ENCODE measurements at places on chromosomes 2 and 18.

GRCh38 chr18:56988022-56988421, 158.9 kb upstream of the BOD1L2 start:
- DNase-seq, result no peak

DNA sequence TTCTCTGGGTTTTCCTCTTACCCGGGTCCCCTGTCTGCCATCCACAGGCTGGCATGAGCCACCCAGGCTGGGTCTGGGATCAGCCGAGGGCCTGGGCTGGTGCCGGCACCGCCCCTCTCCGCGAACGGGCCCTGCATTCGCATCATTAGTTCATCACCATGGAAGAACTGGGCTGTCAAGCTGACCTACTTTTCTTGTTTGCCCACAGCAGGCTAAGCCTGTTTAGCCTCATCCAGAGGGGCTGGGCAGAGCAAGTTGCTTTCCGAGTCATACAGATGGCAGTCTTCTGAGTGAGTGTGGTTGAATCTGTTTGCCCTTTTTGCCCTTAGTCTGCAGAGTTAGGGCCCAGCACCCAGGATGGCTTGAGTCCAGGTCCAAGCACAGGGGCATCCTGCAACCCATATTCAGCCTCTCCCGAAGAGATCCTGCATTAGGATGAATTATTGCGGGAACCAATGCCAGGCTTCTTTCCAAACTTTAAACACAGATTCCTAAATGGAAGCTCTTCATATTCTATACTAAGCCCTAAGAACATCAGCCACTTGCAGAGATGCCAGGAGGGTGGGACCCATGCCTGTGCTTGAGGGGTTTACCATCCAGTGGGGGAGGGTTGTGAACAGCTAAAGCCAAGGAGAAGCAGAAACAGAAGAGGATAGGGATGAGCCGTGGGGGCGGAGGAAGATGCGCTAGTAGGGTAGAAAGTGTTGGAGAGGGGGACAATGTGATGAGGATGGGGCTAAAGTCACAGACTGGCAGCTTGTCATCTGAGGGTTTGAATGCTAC, 68.0 kb downstream of the NPAS2 start:
- no peak for DNase-seq

DNA sequence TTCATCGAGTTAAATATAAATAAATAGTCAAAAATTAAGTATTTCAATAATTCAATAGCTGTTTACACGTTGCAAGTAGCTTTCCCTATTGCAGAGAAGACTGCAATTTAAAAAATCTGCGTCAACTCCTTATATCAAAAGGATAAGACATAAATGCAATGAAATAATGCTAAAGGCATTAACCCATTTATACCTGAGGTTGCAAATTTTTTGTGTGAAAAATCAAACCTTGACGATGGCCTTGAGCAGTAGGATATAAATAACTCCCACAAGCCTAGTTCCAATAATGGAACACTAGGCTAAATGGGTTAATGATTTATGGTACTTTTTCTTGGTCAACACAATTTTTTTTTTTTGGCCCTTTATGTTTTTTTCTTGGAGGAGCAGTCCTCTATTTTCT, 76.4 kb upstream of the CDKL4 start:
- no peak for DNase-seq

- no peak for DNase-seq
Measured at GRCh38 chr2:71850306-71850801, 297.3 kb downstream of the CYP26B1 start.

- peak; percentile 49 for DNase-seq
Measured at GRCh38 chr2:42224422-42225067, 55.4 kb downstream of the EML4 start.

- peak; percentile 15 for DNase-seq
Measured at GRCh38 chr2:23492921-23493320, 107.9 kb downstream of the KLHL29 start.

- DNase-seq, result no peak
Measured at GRCh38 chr2:218216336-218216673, 684 bp upstream of the ARPC2 start.

GRCh38 chr2:109712746-109713145, 81.4 kb upstream of the RGPD5 start:
- DNase-seq, result no peak

DNA sequence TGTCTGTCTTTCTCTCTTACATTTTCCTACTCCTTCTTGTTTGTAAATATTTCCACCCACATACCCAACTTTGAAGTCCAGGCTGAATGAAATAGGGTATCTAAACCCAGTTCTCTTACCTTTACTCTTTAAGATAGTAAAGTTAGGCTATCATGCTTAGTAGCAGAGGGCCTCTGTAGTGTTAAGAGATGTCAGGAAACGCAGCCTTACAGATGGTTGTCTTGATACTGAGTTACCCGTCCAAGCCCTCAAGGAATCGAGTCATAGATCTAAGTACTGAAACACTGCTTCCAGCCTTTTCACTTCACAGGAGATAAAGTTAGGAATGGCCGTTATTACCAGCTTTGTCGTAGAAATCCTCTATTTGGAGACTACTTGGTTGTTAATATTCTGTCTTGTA, 24.3 kb downstream of the MRPS9 start:
- DNase-seq, result no peak

DNA sequence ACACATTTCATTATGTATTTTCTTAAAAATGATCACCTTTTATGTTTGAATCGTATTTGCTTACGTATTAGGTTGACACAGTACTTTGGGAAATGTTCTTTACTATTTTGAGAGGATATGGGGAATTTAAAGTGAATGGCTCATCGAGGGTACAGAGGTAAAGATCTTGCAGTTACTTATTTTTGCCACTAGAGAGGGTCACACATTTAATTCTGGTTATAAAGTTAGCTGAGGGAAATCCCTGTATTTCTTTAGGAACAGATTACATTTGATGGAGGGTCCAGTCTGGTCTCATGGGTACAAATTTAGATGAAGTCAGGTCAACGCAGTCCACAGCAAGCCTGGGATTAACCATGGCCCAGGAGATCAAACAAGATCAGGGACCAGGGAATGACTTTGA, 24.5 kb downstream of the DYNC2LI1 start:
- DNase-seq, result peak; percentile 5

DNA sequence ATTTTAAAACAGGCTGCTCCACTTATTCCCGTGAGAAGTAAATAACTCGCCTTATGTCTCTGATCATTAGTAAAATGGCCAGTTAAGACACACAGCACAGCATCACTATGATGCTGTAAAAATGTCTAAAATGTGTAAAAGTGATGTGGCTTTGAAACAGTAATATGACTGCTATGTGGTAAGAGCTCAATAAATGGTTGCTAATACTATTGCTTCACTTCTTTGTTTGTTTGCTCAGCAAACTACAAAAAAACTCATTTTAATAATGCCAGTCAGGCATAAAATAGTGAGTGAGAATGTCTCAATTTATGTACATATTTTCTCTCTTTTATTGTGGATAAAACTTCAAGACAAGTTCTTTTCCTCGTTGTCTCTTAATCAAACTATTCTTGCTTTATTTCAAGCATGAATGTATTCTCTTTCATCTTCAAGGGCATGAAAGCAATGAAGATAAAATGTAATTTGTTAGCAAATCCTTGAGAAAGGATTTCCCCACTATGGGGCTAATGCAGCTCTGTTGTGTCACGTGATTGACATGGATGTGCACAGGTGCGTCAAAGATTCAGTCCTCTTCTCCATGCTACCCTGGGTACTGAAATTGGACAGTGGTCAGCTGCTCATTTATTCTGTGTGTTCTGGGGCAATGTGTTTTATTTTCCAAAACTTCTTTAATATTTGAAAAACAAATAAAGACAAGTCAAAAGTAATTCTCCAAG, 387.2 kb downstream of the TRIB2 start:
- DNase-seq, result no peak

- DNase-seq, result no peak
Measured at GRCh38 chr2:110832740-110833139, 100.4 kb downstream of the ACOXL start.

GRCh38 chr2:59752512-59752911, 800.9 kb downstream of the BCL11A start:
- no peak for DNase-seq

DNA sequence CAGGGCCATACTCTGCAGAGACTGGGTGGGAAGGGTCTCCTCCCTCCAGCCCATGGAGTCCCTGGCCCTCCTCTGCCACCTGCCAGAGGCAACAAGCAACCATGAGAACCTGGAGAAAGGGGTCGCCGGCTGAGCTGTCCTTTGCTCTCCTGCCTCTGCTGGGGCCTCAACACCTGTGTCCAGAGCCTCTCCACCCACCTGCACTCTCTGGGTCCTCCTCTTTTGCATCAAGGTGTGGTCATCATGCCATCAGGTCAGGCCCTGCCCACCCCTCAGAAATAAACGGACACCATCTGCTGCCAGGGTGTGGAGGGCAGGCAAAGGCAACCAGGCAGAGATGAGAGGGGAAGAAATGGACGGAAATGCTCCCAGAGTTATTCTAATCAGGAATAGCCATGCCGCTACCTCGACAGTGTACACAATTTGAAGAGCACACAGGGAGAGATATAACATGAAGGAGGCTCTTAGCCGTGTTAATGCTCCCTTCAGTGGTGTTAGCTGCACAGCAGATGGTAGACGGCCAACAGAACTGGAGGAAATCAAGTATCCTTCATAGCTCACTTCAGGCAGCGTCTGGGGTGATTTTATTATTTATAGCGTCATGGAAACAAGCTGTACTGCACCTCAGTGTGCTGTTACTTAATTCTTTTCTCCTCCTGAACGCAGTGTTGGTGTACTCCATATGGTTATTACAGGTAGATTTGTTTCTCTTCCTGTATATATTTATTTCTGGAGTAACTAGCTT, 247.9 kb downstream of the TSN start:
- no peak for DNase-seq

- DNase-seq, result no peak
Measured at GRCh38 chr2:213726101-213726500, 441.8 kb downstream of the SPAG16 start.

GRCh38 chr2:230723363-230723762, 10.7 kb downstream of the CAB39 start:
- peak; percentile 53 for DNase-seq

- peak; percentile 3 for DNase-seq
Measured at GRCh38 chr18:36212301-36213171, 25.2 kb downstream of the MOCOS start.

DNA sequence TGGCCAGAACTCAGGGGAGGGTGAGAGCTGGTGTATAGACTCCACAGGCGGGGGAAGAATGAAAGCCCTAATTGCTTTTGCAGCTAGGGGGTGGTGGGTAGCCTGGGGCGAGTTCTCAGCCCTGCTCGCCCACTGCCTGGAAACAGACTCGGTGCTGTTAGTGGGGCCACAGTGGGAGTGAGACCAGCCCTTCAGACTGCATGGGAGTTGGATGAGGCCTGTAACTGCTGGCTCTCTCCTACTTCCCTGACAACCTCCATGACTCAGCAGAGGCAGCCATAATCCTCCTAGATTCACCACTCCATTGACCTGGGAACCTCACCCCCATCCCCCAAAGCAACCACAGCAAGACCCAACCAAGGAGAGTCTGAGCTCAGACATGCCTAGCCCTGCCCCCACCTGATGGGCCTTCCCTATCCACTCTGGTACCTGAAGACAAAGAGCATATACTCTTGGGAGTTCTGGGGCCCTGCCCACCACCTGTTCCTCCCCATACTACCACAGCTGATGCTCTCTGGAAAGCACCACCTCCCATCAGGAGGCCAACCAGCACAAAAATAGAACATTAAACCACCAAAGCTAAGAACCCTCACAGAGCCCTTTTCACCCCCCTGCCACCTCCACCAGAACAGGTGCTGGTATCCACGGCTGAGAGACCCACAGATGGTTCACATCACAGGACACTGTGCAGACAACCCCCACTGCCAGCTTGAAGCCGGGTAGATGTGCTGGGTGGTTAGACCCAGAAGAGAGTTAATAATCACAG, 226.3 kb downstream of the EIPR1 start:
- DNase-seq, result no peak

DNA sequence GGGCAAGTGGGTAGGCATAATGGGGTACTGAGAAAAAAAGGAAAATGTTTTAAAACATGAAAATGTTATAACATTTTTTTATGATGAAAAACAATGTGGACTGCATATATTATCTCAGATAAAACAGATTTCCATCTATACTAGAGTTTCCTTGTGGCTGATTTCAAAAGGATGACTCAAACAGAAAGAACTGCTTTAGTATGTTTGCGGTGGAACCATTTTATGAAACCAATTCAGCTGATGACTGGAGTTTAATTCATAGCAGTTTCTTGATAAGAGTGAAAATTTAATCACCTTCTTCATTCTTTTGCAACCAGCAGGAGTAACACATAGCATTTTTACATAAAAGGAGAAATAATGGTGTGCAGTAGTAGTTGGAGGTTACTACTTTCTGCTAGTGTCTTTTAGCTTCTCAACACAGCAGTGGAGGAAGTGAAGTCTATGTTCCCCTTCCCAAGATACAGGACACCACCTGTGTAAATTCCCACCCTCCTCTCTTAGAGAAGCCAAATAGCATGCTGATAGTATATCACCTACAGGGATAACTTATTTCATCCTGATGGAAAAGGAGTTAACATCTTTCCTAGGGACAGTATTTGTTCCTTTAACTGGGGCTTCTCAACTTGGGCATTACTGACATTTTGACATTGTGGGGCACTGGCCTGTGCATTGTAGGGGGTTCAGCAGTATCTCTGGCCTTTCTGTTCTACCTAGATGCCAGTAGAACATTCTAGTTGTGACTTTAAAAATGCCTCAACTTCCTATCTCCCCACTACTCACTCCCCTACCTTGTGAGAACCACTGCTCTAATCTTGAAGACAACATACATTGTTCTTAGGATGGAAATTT, 29.9 kb downstream of the PELI1 start:
- DNase-seq, result peak; percentile 88

DNA sequence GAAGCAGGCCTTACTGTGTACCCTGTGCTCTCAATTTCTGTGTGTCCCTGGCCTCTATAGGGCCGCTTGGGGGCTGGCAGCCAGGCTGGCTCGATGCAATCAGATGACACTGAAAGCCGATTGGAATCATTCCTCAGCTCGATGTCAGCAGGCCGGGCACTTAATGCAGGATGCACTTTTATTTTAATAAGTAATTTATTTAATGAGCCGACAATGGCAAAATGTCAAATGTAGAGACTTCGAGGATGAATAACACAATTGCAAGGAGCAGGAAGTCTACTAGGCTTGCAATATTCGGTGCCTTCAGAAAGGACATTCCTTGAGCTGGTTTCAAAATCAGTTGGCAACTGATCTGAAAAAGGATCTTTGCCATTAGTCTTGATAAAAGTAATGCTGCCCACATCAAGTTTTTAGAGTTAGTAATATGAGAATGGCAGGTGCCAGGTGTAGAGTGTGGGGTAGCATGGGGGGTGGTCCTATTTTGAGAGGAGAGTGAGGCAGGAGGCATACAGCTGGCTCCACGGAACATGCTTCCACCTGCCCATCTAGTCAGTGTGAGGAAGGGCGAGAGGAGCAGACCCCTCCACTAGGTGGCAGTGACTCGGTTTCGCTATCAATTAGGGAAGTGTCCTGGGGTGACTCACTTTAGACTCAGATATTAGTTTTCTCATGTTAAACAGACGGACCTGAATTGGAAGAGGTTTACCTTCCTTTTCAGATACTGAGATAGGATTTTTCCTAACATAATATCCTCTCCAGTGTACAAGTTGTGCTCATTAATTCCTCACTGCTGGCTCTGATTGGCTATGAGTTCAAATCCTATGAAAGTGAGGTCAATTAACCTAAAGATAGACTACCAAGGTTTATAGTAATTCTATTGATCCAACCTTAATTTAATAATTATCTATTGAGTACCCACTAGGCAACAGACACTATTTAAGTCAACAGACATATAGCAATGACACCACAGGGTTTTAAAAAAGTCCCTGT, 80.9 kb downstream of the NABP1 start:
- peak; percentile 66 for DNase-seq
